Heart left ventricle (tissue), 16 donors: ENCODE measurements at places on chromosomes 4 and X. TPM values are rescaled to one million over a fixed set of nuclear protein-coding genes. Genes with fewer than 3 reads are reported as not detected.

TRO gene
- 2.4 TPM for total RNA-seq

GPRASP2 gene
- 7.5 TPM for total RNA-seq

DAPP1 gene
- total RNA-seq, result 4.3 TPM

DNA sequence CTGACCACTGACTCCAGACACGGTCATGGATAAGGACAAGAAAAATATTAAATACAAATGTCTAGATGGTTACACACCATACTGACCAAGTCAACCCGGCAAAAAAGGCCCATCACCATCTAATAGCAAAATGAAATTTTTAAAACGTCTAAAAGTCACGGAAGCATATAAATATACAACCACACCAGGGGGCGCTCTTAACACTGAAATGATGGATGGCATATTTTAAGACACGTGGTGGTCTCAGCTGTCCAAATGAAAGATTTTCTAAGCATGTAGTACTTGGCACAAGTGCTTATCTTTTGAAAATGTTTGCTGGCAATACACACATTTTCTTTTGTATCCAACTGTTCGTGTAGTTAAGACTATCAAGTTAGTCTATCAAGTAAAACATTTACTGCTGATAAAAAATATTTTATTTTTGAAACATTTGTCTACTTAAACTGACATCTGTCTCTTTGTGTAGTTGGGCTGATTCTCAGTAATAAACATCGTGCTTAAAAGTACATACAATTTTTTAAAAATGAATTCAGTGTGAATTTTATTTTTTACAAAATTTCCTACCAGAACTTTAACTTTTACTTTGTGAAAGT is 64.6 kb downstream of the COX7B2 start:
- no peak for DNase-seq

DNA sequence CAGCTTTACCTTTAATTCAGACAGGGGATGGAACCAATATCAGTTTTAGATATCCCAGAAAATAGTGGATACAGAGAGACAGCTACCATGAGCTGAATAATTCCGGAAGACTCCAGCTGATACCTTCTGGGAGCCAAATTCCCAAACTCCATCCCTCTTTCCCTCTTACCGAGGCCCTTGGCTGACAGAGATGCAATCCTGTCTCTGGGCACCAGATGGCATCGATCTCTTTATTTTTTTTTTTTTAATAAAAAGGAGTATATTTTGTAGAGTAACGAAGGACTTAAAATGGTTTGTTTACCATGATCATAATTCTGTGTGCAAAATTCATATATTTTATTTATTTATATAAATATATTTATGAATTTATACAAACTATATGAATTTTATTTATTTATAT is 31.0 kb downstream of the RAB40A start:
- DNase-seq, result no peak
